ENCODE measurements at places on chromosomes 11 and 22. TPM values are rescaled to one million over a fixed set of nuclear protein-coding genes. Genes with fewer than 3 reads are reported as not detected.

- no peak for DNase-seq
Observed at GRCh38 chr11:130783323-130783722, 133.0 kb downstream of the SNX19 start.

GRCh38 chr11:63641727-63642126 lies 27.5 kb upstream of the PLAAT3 start:
- DNase-seq = no peak

DNA sequence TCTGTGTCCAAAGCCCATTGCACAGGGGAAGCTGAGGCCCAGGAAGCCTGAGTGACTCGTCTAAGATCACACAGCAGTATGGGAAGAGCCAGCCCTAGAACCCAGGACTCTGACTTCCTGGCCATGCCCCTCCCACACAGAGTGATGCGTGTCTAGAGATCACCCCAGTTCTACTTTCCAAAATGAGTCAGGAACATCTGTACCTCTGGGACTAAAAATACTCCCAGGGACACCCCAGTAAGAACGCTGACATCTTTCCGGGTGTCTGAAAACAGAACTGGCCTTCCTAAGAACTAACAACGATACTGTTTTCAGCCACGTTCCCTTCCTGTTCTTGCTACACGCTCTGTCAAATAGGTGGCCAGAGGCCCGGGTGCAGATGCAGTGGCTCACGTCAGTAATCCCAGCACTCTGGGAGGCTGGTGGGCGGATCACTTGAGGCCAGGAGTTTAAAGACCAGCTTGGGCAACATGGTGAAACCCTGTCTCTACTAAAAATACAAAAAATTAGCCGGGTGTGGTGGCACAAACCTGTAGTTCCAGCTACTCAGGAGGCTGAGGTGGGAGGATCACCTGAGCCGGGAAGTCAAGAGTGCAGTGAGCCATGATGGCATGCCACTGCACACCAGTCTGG lies 21.7 kb upstream of the PDGFB start:
- peak; percentile 65 for DNase-seq

DNA sequence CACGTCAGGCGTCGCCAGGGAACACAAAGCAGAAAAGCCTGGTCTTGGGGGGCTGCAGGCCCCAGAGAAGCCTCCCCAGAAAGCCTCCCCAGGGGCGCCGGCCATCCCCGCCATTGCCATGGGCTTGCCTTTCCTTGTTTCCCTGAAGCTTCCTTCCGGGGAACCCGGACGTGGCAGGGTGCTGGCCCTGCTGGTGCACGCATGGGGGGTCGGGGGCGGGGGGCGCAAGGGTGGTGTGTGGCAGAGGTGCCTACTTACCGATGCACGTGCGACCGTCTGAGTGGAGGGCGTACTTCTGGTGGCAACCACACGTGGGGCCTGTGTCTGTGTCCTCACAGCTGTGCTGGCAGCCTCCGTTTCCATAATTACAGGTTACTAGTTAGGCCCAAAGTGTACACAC lies 71.0 kb upstream of the TTLL12 start:
- DNase-seq = no peak

- no peak for DNase-seq
Observed at GRCh38 chr11:96139691-96140090, 203.3 kb downstream of the MAML2 start.

Gene SOX6
- 0.36 TPM for total RNA-seq

Gene ACRV1
- not detected for total RNA-seq

Gene RFPL2
- not detected for total RNA-seq

Gene FLRT1
- not detected for total RNA-seq

Gene SCN4B
- total RNA-seq = 1.1 TPM
